ENCODE measurements at places on chromosomes 1 and 21.

GRCh38 chr1:163747855-163748254 is 426.1 kb downstream of the NUF2 start:
- no peak for DNase-seq

GRCh38 chr1:115640384-115640783 is 1.4 kb upstream of the VANGL1 start:
- no peak for DNase-seq

GRCh38 chr1:167973832-167974231 is 37.0 kb upstream of the MPC2 start:
- no peak for DNase-seq

DNA sequence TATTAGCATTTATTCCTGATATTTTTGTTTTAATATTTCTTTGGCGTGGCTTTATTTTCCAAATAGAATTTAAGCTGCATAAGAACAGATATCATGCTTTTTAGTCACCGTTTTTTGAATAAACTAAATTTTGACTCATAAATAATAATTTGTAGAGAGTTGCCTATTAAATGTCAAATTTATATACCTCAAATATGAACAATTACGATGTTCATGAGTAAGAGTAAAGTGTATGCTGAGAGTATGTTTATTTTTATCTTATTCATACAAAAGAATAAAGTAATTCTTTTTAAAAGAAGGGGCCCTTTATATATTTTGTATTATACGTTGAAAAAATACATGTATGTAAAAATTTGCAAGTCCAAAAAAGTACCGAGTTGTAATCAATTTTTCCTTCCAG is 126.5 kb upstream of the NRIP1 start:
- DNase-seq: no peak

- no peak for DNase-seq
Measured at GRCh38 chr1:193377472-193377871, 191.1 kb upstream of the B3GALT2 start.

GRCh38 chr1:16075337-16076030 is 2.0 kb upstream of the FAM131C start:
- DNase-seq: peak; percentile 80

- no peak for DNase-seq
Measured at GRCh38 chr1:178169649-178170048, 75.7 kb downstream of the RASAL2 start.

DNA sequence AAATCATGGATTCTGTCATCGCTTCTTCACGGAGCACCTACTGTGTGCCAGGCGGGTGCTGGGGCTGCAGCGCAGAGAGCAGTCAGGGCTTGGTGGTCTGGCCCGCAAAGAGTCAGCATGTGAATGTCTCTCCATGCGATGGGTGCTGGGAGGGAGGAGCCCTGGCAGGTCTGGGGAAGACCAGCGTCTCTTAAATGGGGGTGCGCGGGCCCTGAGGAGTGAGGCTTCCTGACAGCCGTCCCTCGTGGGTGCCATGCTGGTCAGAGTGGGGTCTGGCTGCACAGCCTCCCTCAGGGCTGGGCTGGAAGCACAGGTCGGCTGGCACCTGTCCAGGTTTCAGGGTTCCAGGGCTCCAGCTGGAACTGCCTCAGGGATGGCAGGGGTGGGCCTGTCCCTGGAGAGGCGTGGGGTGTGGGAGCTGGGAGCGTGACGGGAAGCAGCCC is 18.5 kb downstream of the TP73 start:
- no peak for DNase-seq

DNA sequence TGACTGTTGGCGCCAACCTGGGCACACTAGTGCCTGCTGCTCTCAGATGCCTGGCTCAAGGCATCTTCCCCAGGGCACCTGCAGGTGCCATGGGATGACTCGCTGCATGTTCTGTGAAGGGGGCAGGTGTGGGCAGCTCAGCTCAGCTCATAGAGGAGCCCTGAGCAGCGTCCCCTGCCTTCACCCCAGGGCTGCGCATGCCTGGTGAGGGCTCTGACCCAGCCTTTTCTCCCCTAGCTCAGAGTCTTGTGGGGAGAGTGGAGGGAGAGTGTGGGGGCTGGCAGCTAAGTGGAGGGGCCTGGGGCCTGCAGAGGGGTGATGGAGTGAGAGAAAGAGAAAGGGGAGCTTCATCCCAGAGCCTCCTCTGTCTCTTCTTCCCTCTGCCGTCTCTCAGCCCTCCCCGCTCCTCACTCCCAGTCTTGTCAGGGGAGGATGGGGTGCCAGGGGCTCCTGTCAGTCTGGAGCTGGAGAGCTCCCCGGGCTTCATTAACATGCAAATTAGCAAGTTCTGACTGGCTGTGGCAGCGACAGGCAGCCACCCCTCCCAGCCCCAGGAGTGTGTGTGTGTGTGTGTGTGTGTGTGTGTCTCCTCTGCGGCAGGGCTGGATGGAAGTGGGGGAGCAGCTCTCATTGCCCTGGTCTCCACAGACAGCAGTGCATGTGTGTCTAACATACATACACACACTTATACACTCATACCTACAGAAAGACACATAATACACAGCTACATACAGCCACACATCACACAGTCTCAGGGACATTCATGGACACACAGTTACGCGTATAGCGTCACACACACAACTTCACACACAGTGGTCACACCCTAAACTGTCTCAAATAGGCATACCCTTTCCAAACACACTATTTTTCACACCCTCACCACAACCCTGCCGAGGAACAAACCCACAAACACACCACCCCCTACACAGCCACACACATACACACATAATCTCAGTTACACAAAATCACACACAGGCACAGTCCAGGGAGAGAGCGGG is 34.0 kb downstream of the FOXO6 start:
- no peak for DNase-seq

GRCh38 chr1:72942008-72942407 is 659.7 kb upstream of the NEGR1 start:
- no peak for DNase-seq

GRCh38 chr1:34549199-34549598 is 205.6 kb upstream of the GJB5 start:
- DNase-seq: no peak

GRCh38 chr1:42915456-42915855 is 43.2 kb downstream of the SLC2A1 start:
- no peak for DNase-seq

DNA sequence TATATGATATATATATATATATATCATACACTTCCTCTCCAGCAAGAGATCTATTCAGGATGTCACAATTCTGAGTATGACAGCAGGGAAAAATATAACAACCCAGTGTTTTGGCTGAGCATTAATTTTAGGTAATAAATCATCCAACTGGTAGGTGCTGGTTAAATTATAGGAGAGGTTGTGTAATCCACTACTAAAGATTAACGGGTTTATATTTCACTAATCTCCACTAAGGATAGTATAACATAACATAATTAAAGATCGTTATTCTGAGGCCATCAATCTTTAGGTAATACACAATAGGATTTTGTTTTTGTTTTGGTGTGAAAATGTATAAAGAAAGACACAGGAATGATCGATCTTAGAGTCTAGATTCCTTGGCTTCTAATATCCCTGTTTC is 102.2 kb downstream of the COQ8A start:
- DNase-seq: no peak

Data from hepatic stellate cell (primary cell).